ENCODE measurements at places on chromosomes 6 and 20.

DNA sequence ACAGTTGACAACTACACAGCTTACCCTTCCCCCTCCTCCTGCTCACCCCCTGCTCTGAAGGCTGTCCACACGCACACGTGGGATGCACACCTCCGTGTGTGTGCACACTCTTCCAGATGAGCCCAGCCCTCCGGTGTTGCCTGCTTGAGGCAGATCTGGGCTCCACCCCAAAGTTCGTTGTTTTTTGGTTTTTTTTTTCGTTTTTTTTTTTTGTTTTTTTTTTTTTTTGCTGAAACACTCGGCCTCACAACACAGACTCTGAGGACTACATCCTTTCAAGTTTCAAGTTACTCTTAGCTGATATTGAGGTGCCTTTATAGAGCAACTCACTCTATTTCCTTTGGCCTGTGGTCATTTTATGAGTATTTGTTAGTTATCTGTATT lies 88.2 kb downstream of the RREB1 start:
- DNase-seq = no peak

DNA sequence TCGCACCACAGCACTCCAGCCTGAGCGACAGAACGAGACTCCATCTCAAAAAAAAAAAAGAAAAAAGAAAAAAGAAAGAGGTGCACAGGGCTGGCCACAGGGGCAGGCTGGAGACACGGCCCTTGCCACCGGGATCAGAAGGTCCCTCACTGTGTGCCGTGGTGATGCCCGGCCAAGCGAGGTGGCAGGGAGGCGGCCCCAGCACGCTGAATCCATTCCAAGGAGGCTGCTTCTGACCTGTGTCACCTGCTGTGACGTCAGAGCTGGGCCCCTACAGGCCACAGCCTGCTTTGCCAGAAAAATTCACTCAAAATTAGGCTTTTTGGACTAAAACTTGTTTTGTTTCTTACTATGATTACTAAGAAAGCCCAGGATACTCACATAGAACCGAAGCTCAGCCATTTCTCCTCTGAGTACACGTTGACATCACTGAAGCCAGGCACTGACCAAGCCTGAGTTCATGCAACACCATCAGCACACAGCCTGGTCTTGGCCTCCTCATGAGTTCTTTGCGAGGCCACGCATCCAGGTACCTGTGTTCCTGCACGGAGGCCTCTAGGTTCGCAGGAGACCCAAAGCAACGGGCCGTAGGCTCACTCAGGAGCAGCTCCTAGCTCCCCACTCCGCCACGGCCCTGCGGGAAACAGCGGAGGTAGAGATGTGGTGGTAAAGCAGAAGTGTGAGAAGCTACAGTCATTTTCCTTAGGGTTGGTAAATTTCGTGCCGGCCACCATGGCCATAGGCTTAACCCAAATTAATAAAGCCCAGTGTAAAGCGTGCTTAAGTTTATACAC lies 67.8 kb downstream of the THBS2 start:
- no peak for DNase-seq

DNA sequence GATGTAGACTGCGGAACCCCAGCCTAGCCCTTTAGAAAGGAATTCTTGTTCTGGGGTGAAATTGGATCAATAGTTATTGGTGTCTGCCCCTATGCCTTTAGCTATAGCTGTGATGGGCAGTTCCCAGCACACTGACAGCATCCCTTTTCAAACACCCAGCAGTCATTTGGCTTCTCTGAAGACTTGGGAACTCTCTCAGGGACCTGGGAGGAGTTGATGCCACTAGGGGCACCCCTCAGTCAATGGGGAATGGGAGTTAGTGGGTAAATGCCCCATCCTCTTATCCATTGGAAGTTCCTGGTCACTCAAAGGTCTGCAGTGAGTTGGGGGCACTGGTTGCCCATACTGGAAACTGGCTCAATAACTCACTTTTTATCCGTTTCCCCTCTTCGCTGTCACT lies 31.6 kb upstream of the CSNK2A1 start:
- no peak for DNase-seq

DNA sequence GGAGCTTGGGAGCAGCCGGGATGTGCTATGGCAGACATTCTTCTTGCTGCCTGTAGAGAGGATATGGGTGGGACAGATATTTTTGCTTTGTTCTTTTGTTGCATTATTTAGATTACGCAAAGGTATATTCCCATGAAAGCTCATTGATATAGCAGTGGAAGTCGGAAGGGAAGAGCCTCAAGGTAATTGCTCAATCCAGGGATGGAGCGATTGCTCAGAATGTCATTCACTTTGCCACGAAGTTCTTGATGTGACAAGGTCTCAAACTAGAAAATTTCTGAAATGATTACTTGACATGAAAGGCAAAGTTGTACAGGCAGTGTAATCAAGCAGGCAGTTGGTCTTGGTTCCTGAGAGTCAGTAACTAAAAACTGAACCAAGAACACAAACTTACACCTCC lies 615.6 kb upstream of the CDH4 start:
- DNase-seq = no peak

- no peak for DNase-seq
These were observed 278.4 kb upstream of the STXBP5 start for GRCh38 chr6:146925846-146926245.

DNA sequence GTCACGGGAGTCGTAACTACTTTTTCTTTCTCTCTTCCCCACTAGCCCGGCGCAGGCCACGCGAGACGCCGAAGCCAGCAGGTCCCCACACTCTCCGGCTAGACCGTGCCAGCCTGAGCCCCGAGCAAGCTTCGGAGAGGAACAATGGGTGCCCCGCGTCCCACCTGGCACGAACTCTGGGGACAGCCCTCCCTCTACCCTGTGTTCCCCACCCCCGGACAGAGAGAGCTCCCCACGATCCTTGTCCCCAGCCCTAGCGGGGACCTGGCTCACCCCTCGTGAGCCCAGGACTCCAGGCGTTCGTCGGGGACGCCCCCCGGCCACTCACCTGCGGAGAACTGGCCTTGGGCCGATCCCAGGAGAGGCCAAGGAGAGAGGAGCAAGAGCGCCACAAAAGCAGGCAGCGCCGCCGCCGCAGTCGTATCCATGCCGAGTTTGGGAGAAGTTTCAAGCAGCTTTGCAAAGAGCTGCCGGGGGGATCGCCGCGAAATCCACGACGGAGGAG lies 416 bp downstream of the PTPRK start:
- DNase-seq = peak; percentile 35

- DNase-seq = peak; percentile 69
These were observed 16.1 kb downstream of the FGD2 start for GRCh38 chr6:37021356-37022129.

- DNase-seq = no peak
These were observed 741.9 kb upstream of the MARCKS start for GRCh38 chr6:113115196-113115595.

GRCh38 chr6:125251516-125252220 lies 50.1 kb downstream of the HDDC2 start:
- DNase-seq = no peak

- peak; percentile 59 for DNase-seq
These were observed 809 bp downstream of the SRPK1 start for GRCh38 chr6:35919827-35920751.

DNA sequence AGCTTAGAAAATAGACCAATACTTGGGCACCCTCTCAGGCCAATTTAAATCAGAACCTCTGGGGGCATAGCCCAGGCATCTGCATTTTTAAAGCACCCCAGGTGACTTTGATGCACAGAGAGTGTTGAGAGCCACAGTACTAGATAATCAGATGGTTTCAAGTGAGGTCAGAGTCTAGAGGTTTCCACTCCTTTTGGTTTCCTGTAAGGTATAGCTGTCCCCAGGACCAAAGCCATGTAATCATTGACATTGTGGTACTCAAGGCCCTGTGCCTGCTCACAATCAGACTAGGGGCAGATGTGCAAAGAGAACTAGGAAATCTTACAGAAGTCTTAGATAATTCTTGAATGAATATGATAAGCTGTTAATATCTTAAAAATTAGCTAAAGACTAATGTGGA lies 9.1 kb downstream of the FILIP1 start:
- no peak for DNase-seq

All from stimulated activated CD4-positive, alpha-beta T cell treated with anti-CD3 and anti-CD28 coated beads, Interleukin-2, amount 100 ng/mL, for 24 hours (primary cell).